ENCODE measurements at places on chromosomes 1 and 21.

GRCh38 chr1:16184557-16185303, 27.7 kb downstream of the ARHGEF19 start:
- no peak for DNase-seq

- DNase-seq, result no peak
These were observed 62.7 kb downstream of the PLPP3 start for GRCh38 chr1:56516539-56517252.

DNA sequence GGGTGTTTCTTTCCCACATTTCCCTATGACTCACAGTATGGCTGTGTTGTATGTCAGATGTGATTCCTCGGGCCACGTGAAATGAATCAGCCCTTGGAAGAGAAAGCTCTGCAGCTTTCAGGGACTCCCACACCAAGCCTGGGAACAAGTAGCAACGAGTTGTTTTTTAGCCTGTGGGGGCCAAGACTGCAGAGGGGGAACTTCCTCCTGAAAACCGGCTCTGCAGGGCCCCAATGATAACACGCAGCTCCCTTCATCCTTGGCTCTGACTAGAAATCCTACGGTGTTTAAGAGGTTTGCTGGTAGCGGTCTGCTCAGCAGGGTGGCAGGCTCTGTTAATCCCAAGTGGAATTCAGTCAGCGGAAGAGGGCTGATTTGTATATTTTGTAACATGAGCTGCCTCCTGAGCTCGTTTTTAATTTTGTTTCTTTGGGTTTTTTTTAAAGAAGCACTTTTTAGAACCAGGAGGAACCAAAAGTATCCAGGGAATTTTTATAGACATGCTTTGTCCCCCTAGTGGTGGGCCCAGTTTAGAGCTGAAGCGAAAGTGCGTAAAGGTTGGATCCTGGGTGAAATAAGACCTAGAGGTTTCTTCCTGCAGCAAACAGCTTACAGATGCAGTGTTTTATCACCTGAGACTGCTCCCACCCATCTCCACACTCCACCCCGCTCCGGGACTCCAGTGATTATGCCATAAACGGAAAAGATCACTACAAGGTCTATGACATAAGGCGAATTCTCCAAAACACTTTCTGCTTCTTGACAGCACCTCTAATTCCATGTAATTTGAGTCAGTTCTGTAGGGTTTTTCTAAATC, 48.8 kb downstream of the LAMC2 start:
- peak; percentile 50 for DNase-seq

GRCh38 chr1:46030074-46030870, 102.2 kb downstream of the PIK3R3 start:
- no peak for DNase-seq

GRCh38 chr1:185694081-185694480, 40.1 kb upstream of the HMCN1 start:
- no peak for DNase-seq

DNA sequence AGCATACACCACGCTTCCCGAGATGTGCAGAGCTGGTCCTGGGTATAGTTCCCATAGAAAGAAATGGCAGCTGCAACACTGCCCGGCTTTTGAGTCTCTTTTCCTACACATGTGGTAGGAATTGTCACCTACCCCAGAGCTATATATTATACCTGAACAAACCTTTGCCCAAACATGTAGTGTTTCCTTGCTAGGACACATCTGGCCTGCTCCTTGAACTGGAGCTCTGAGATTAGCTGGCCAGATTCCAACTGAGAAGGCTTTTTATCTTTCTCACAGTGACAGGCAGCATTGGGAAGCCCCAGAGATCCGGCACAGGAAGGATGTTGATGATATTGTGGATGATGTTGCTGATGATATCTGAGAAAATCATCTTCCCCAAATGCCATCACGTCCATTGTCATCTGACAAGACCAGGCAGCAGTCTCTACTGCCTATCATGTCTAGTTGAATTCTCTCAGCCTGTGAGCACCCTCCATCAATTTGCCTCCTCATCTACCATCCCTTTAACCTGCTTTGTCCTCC, 115.0 kb upstream of the SMYD2 start:
- DNase-seq, result no peak

- no peak for DNase-seq
These were observed 107.2 kb downstream of the EDEM3 start for GRCh38 chr1:184647471-184647870.

GRCh38 chr1:25683177-25683576, 66.6 kb downstream of the MAN1C1 start:
- no peak for DNase-seq

DNA sequence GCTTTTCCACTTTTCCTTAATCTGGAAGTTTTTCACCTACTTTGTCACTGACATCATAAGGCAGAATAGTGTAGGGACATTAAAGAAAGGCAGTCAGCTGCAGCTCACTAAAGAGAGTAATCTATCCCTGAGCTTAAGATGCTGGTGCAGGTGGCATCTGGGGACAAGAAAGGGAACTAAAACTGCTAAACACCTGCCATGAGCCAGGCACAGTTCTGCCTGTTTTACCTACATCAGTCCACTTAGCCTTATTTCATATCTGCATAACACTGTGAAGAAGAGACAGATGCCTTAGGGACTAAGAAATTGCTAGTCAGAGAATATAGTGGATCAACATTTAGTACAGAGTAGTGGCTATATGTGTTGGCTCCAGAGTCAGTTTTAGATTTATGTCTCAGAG, 88.1 kb downstream of the GPATCH2 start:
- no peak for DNase-seq

- DNase-seq, result no peak
These were observed 4.5 kb upstream of the COP1 start for GRCh38 chr1:176211396-176212165.

- no peak for DNase-seq
These were observed 48.1 kb downstream of the STUM start for GRCh38 chr1:226596531-226597165.

Data from SHP77 treated with DMSO at 0.1 percent for 48 hours (cell line).